ENCODE measurements at places on chromosomes 3 and 15.

GRCh38 chr3:127097072-127097405, 95.9 kb upstream of the PRR23E start:
- DNase-seq, result no peak

DNA sequence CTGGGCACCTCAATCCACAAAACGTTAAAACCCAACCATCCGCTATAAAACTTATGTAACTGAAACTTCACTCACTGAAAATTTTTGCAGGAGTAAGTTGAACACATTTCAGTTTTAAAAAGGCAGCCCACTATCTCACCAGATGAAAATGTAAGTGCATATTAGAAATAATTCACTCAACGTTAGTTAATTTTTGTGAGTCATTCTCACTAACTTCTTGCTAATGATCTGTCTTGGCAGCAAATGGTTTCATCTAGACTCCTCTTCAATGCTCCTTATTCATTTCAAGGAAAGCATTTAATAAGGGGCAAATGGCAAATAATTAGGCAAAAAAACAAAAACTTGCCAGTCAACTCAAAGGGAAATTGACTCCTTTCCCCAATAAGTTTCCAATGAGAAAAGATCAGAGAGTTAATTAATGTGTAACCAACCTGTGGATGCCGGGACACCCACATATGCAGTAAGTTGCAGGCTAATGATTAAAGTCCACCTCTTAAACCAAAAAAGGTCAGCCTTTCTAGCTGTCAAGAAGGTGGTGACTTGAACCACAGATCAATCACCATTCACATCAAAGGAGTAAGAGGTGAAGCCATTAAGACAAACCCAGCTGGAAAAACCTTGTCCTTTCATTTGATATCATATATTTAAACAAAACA, 22.9 kb upstream of the PRICKLE2 start:
- DNase-seq, result no peak

DNA sequence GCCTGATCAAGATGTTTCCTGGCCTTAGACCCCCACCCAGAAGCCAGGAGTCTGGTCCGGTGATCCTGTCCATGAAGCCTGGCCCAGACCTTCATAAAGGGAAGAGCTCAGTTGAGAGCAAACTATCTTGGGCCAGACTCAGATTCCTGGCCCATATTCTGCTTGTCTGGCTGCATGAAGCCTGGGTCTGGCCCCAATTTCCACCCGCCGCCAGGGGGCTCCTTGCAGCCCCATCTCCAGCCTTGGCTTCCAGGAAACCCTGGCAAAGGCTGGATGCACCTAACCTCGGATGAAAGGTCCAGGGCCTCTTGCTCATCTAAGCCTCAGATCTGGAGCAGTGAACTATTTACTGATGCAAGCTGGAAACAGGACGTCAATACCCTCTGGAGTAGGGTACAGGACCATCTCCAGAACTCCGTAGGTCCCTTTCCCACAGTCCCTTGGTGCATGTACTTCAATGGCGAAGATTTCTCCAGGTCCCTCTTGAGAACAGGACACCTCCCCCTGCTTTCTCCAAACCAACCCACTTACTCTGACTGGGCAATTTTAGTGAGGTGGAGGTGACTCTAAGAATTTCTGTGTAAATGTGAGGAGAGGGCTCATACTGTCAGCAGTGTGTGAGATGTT, 5.6 kb downstream of the FOXL2 start:
- DNase-seq, result no peak

DNA sequence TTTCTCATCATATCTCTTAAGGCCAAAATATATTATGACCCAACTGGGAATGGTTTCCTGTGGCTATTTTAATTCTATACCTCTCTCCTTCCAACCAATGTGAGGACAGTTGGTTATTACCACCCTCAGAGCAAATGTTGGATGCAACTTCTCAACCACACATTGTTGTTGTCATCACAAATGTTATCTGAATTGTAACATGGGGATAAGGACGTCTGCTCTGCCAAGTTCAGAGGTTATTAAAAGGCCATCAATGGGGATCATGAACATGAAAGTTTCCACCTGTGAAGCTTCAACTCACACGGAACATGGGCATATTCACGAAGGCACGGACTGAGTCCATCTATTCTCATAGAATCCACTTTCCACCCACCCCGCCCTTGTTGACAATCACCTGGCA, 46.8 kb downstream of the MB21D2 start:
- DNase-seq, result no peak

- peak; percentile 63 for DNase-seq
Measured at GRCh38 chr3:112635674-112636073, 5.3 kb downstream of the CCDC80 start.
